ENCODE measurements at places on chromosomes 12 and 14. TPM values are rescaled to one million over a fixed set of nuclear protein-coding genes. Genes with fewer than 3 reads are reported as not detected.

The NOPCHAP1 gene
- total RNA-seq, result 11.3 TPM

The HNF1A gene
- not detected for total RNA-seq

The NGB gene
- total RNA-seq, result not detected

The LTB4R2 gene
- total RNA-seq, result 19.4 TPM

The PRIMA1 gene
- total RNA-seq, result not detected

The HOXC10 gene
- total RNA-seq, result not detected

The KRT86 gene
- 0.14 TPM for total RNA-seq

- DNase-seq, result no peak
These were observed 30.3 kb upstream of the WDR89 start for GRCh38 chr14:63671987-63672386.

DNA sequence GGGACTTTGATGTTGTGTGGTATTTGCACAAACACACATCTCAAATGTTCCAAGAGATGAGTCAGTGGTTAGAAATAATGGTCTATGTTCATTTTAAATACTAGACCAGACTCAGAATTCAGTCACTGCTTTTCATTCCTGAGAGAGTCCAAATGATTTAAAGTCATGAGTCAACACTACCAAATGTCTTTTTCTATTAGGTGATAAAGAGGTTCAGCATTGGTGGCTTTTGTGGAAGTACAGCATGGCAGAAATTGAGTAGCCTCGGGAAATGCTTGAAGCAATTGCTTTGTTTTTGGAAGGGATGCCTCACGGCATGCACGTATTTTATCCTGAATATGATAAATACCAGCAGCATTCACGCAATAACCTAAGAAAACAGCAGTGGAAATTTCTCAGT is 115.7 kb downstream of the DIO2 start:
- no peak for DNase-seq

GRCh38 chr12:125288931-125289928 is 224.0 kb downstream of the AACS start:
- DNase-seq, result no peak

DNA sequence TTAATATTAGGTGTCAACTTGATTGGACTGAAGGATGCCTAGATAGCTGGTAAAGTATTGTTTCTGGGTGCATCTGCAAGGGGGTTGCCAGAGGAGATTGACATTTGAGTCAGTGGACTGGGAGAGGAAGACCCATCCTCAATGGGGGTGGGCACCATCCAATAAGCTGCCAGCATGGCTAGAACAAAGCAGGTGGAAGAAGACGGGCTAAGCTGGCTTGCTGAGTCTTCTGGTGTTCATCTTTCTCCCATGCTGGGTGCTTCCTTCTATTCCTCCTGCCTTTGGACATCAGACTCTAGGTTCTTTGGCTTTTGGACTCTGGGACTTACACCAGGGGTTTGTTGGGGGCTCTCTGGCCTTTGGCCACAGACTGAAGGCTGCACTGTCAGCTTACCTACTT is 87.4 kb downstream of the SLC38A1 start:
- no peak for DNase-seq

DNA sequence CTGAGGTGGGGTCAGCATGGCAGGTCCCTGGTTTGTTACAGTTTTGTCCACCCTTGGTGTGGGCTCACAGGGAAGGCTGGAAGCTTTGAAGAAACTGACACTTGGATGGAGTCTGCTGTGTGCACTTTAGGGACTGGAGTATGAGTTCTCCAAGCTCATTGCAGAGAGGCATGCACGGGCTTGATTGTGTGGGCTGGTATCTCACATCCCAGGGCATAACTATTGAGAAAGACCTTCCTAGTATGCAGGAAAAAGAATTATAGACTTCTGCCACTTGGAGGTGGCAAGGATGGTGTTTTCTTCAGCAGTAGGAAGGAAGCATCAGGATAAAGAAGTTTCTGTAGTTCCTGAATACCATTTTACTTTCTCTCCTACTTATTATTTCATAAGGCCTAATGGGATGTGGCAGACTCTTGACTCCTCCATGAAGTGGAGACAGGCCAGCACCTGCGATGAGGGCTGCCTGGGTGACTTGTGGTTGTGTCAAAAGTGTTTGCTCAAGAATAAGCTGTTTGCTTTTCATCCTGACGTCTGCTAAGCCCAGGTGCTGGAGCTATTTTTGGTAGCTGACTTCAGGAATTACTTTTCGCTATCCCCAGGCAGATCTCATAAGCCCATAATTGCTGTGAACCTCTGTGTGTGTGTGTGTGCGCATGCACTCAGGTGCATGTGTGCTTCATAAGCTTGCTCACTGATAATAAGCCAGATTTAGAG is 125.8 kb downstream of the KTN1 start:
- no peak for DNase-seq

DNA sequence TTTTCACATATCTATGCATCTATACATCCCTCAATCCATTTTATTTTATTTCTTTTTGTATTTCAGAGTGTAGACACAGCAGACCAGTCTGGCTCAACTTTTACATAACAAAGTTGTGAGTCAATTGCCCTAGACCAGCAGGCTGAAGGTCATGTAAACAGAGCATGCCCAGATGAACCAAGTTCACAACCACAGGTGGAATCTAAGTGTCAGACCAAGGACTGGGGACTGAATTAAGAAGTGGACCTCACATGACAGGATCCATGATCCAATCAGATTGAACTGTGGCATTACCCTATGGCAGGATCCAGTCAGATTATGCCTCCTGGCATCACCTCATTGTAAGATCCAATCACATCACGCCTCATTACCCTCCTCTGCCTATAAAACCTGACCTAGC is 455.8 kb downstream of the SOX5 start:
- DNase-seq, result no peak

DNA sequence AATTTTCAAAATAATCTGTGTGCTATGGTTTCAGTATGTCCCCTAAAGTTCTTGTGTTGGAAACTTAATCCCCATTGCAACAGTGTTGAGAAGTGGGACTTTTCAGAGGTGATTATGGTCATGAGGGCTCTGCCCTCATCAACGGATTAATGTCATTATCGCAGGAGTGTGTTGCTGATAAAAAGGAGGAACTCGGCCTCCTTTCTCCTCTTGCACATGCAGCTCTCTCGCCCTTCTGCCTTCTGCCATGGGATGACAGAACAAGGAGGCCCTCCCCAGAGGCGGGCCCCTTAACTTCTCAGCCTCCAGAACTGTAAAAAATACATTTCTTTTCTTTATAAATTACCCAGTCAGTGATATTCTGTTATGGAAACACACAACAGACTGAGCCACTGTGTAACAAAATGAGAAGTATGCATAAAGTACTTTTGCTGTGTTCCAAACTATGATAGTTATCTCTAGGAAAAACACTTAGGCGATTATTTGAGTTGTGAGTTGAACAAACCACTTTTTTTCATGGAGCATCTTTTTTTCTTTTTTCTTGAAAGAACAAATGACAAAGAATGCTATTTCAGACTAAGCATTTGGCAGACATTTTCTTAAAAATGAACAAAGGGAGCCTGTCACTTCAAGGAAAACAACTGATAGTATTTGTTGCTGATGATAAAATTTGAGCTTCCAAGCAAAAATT is 134.8 kb upstream of the FUT8 start:
- DNase-seq, result no peak

- no peak for DNase-seq
These were observed 89.2 kb downstream of the NUAK1 start for GRCh38 chr12:106049546-106049945.

All from activated naive CD8-positive, alpha-beta T cell treated with anti-CD3 and anti-CD28 coated beads, Interleukin-2, amount 10 ng/mL, durations not matched to agents 7 days and 5 days (primary cell).